ENCODE measurements at places on chromosomes 13 and 19. TPM values are rescaled to one million over a fixed set of nuclear protein-coding genes. Genes with fewer than 3 reads are reported as not detected.
A peak's percentile ranks its signal among the peaks of the same experiment; 100 is the strongest.

ZNF419 gene
- total RNA-seq = 18.4 TPM

SYNGR4 gene
- not detected for total RNA-seq

ZNF415 gene
- 15.5 TPM for total RNA-seq

CBLC gene
- 37.7 TPM for total RNA-seq

ZNF471 gene
- total RNA-seq = not detected

KLK4 gene
- not detected for total RNA-seq

- DNase-seq = no peak
Measured at GRCh38 chr19:37987356-37988332, 80.6 kb downstream of the SIPA1L3 start.

DNA sequence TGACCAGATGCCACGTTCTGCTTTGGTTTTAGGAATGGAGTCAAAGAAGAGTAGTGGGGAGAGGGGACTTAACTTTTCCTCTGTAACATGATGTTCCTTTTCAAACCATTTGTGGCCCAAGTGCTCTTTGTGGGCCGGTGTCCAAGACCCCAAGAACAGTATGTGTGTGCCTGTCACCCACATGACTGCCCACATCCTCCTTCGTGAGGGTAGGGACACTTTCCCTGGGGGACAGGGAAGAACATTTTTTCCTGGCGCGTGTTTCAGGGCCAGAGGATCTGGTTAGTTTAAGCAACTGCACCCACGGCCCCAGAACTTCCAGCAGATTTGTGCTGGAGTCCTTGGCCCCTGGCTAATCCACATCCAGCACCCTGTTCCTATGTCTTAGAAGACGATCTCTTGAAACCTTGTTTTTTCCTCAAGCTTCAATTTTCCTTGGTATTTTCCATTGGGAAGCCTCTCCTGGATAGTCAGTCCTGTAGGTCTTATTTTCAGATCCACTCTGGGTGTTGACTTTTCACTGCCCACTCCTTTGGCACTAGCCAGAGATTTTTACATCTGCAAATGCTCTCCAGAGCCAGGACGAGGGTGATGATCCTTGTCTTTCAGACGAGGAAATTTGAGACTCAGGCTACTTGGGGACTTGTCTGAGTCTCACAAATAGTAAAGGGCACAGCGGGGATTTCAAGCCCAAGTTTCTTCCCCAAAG, 10.8 kb upstream of the CCDC97 start:
- no peak for DNase-seq

DNA sequence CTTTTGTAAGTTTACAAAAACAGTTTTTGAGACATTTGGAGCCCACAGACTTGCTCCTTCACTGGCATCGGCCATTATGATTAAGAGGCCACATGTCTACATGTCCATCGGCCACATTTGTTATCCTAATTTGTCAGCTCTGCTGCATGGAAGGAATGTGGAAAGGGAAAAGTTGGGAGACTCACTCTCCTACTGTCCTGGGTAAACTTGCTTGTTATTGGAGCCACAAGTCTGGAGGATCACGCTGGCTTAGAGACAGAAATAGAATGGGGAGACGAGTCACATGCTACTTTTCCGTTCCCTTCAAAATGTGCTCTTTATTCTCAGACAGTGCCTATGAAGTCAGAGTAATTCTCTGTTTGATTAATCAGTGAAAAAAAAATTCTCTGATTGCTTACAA, 741.2 kb upstream of the PCDH9 start:
- no peak for DNase-seq

DNA sequence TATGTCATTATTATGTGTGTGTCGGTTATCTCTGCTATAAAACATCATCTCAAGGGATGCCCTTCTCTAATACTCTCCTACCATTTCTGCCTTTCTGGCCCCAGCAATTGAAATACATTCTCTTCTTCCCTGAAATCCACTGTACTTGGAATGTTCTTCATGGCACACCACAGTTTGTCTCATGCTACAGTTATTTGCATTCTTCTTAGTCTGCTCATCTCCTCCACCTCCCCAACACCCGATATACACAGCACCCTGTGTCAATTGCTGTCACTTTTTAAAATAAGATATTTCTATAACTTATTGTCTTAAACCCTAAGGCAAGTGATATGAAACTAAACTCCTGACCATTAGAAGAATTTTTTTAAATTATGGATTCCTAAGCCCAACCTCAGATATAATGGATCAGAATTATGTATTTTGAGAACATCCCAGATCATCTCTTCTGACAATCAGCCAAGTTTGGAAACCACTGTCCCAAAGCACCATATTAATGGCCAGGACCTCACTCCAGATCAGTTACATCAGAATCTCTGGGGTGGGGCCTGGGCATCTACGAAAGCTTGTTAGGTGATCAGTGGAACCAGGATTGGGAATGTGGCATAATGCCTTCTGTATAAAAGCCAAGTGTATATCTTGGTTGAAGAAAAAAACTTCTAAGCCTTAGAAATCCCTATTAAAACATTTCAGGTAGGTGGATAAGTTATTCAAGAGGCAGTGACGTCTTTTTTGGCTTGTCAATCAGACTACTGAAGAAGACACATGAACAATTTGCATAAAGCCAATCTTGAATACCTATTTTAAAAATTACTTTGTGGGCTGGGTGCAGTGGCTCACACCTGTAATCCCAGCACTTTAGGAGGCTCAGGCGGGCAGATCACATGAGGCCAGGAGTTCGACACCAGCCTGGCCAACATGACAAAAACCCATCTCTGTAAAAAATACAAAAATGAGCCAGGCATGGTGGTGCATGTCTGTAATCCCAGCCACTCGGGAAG, 30.0 kb upstream of the KBTBD7 start:
- DNase-seq = no peak

DNA sequence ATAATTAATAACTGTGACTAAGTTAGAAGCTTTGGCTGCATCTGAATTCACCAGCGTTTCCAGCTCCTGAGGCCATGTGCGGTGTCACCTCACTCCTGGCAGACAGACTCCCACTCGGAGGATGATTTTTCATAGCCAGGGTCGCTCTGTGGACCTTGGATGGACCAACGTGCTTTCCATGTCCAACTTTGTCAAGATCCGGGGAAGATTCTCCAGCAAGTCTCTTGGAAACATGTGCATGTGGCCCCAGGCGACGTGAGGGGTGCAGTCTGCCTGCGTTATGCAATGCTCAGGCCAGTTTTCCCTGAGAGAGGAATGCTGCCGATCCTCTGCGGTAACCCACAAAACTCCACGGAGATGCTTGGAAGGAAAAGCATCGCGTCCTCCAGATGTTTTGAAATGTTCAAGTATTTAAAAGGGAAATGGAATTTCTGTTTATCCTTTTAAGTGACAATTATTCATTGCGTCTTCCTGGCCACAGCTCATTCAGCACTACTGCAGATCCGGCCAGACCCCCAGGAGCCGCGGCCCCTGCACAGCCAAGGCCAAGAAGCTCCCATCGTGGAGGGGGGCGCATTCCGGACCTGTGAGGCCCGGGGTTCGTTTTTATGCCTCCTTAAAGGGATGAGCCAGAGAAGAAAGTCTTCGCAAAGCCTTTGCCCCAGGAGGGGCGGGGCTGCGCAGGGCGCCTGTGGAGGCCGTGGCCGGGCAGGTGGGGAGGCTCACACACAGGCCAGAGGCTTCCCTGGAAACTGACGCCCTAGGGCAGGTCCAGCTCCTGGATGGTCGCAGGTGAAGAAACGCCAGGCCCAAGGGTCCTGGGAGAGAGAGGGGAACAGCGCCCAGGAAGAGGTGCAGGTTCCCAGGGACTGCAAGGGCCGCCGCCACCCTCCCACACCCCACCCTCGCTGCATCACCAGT, 46.0 kb downstream of the C13orf46 start:
- DNase-seq = peak; percentile 63

GRCh38 chr13:40590112-40590862, 76.2 kb downstream of the FOXO1 start:
- DNase-seq = no peak

DNA sequence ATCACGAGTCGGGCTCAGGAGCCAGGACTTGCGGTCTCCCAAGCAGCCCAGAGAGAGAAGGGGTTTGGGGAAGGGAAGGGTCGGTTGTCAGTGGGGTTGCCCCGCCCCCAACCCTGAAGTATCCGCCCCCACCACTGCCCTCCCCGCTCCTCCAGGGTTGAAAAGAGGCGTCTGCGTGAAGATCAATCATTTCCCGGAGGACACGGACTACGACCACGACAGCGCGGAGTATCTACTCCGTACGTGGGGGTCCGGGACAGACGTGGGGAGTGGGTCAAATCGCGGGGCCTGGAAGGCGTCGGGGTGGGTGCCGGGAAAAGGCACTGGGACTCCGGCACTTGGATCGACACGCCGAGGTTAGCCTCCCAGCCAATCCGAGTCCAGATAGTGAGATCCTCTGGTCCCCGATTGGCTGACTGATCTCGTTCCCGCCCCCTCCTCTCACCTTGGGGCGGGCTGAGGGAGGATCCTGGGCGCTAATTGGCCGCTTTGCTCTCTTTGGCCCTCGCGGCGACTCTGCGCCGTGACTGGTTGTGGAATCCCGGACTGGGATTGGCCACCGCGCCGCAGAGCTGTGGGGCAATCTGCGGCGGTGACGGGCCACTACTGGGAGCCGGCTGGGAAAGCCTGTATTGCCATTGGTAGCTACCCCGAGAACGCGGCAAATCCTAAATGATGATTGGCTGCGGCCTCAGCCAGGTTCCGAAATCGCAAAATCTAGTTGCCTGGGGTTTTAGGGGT, 13.3 kb upstream of the CACNG6 start:
- no peak for DNase-seq

DNA sequence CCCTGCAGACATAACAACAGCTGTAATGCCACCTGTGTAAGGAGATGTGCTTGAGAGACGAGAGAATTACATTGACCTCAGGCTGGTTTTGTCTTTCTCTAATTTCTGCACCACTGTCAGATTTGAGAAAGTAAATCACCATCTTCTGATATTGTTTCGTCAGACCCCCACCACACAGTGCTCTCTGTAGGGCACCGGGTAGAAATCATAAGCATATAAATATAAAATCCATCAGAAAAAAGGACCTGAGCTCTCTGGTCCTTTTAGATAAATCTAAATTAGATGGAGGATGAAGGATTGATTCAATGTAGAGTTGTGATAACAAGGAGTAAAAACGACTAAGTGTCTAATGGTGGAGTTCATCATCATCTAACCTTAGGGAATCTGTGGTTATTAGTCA, 1981.0 kb upstream of the PRR20A start:
- no peak for DNase-seq

- no peak for DNase-seq
Measured at GRCh38 chr13:27391471-27391870, 32.9 kb upstream of the GTF3A start.

- no peak for DNase-seq
Measured at GRCh38 chr13:40061466-40062450, 406.3 kb downstream of the COG6 start.

DNA sequence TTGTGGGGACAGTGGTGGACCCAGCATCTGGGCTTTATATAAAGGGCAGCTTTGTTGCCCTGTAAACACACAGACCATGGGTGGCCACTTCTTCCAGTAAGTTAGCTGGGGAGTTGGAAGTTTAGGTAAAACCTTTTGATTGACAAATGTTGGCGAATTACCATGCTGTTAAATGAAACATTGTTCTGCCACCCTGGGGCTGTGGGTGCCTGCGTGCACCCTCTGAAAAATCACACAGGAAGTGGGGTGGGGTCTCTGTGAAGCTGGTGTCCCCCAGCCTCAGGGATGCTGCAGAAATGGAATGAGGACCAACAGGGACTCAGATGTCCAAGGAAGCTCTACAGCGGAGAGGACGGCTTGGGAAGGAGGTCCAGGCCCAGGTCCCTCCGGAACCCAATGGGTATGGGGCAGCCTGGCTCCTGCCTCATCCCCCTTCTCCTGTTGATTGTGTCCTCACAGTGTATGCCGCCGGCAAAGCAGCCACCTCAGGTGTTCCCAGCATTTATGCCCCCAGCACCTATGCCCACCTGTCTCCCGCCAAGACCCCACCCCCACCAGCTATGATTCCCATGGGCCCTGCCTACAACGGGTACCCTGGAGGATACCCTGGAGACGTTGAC, 2.8 kb upstream of the USF2 start:
- peak; percentile 37 for DNase-seq

DNA sequence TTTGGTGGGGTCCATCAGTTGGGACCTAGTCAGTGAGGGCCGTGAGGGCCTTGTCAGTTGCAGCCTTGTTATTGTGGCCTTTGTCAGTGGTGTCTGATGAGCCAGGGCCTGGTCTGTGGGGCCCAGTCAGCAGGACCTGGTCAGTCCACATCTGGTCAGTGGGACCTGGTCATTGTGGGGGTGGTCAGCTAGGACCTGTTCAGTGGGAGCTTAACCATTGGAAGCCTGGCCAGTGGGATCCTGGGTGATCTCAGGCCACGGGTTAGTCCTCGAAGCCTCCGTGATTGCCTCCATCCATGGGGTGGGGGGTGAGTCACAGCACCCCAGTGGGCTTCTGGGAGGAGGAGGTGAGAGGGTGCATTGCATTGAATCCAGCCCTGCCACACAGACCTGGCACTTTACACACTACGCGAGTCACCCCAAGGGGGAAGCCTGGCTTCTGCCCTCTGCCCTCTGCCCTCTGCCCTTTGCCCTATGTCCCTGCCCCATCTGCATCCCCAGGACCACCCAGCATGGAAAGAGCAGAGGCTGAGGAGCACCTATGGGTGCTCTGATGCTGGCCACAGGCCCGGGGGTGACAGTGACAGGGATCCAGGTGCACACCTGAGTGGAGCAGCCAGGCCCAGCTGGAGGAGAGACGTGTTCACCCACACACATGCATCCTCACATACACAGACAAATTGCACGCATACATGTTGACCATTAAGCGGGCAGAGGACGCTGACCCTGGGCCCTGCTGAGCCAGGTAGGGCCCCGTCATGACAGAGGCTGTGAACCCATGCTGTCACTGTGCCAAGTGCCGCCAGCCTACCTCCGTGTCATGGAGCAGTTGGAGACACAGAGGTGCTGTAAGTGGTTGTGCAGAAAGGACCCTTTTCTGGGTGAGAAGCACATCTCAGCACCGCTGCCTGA, 59.8 kb upstream of the TPM4 start:
- no peak for DNase-seq

All from type B pancreatic cell (in vitro differentiated cells).